ENCODE measurements at places on chromosomes 4 and X. TPM values are rescaled to one million over a fixed set of nuclear protein-coding genes. Genes with fewer than 3 reads are reported as not detected.

The TMPRSS11F gene
- not detected for total RNA-seq

The SFRP2 gene
- total RNA-seq = not detected

The UPF3B gene
- 1.7 TPM for total RNA-seq

The FREM3 gene
- total RNA-seq = not detected

The MSX1 gene
- 7.3 TPM for total RNA-seq

The ARMCX4 gene
- total RNA-seq = 5.8 TPM

The NHSL2 gene
- total RNA-seq = 9.5 TPM

The TNMD gene
- not detected for total RNA-seq

The GSX2 gene
- not detected for total RNA-seq

The GABRB1 gene
- total RNA-seq = 0.60 TPM

The CRMP1 gene
- under 0.01 TPM for total RNA-seq

The GBA3 gene
- total RNA-seq = not detected

The MAGEC3 gene
- total RNA-seq = not detected

The VEGFC gene
- total RNA-seq = 13.4 TPM

The SH3D19 gene
- total RNA-seq = 34.0 TPM

The OPRPN gene
- not detected for total RNA-seq

The KCNE5 gene
- 0.32 TPM for total RNA-seq

The C4orf50 gene
- not detected for total RNA-seq

The KLHL4 gene
- under 0.01 TPM for total RNA-seq

The SPACA5B gene
- not detected for total RNA-seq

The FRMD7 gene
- under 0.01 TPM for total RNA-seq

The CCKAR gene
- total RNA-seq = 6.0 TPM

The CT55 gene
- not detected for total RNA-seq

The CT83 gene
- total RNA-seq = not detected

The SCRG1 gene
- total RNA-seq = 0.09 TPM

The PNMA6A gene
- total RNA-seq = 1.4 TPM

The TIGD2 gene
- 2.7 TPM for total RNA-seq

The ANAPC4 gene
- 17.4 TPM for total RNA-seq

The HAND2 gene
- total RNA-seq = 8.4 TPM

All from bronchial smooth muscle cell (primary cell).